H9 (cell line): ENCODE measurements at places on chromosomes 2 and 18. TPM values are rescaled to one million over a fixed set of nuclear protein-coding genes. Genes with fewer than 3 reads are reported as not detected.

The DLX2 gene
- 0.42 TPM in 1 of 2 replicates, not detected in the other for total RNA-seq

The RGPD3 gene
- total RNA-seq, result 0.15 and 0.22 TPM in 2 replicates

The EPB41L3 gene
- 14.3 and 16.1 TPM in 2 replicates for total RNA-seq

The CLIP4 gene
- 0.66 and 0.77 TPM in 2 replicates for total RNA-seq

The ATOH8 gene
- 0.20 and 0.22 TPM in 2 replicates for total RNA-seq

The SCN9A gene
- total RNA-seq, result 1.1 and 1.3 TPM in 2 replicates

The RIF1 gene
- total RNA-seq, result 118 and 123 TPM in 2 replicates

The IFIH1 gene
- total RNA-seq, result 0.81 and 1.1 TPM in 2 replicates

The ATG16L1 gene
- total RNA-seq, result 39.3 and 42.0 TPM in 2 replicates

The RESP18 gene
- total RNA-seq, result not detected in 2 replicates

The IL18RAP gene
- not detected in 2 replicates for total RNA-seq

The ITGA4 gene
- 1.3 and 1.5 TPM in 2 replicates for total RNA-seq

The SLC8A1 gene
- 1.7 and 1.9 TPM in 2 replicates for total RNA-seq

The G6PC2 gene
- total RNA-seq, result not detected in 2 replicates

The ST6GAL2 gene
- 7.6 and 7.8 TPM in 2 replicates for total RNA-seq

The MAPK4 gene
- 1.6 and 1.9 TPM in 2 replicates for total RNA-seq

The C18orf54 gene
- total RNA-seq, result 21.6 and 23.2 TPM in 2 replicates

The ALPP gene
- 0.15 and 0.20 TPM in 2 replicates for total RNA-seq

The FBXO11 gene
- 66.1 and 68.8 TPM in 2 replicates for total RNA-seq

The ZNF397 gene
- total RNA-seq, result 35.3 TPM in 2 replicates

The POTEI gene
- 0.99 and 1.2 TPM in 2 replicates for total RNA-seq

The TMBIM1 gene
- 17.4 and 20.1 TPM in 2 replicates for total RNA-seq

The SERPINB5 gene
- total RNA-seq, result 0.20 TPM in 1 of 2 replicates, not detected in the other

The ERBB4 gene
- total RNA-seq, result 0.04 and 0.22 TPM in 2 replicates

The LYG2 gene
- total RNA-seq, result 0.29 TPM in 1 of 2 replicates, not detected in the other

The RND3 gene
- 62.6 and 68.3 TPM in 2 replicates for total RNA-seq

The PELI1 gene
- total RNA-seq, result 61.0 and 65.1 TPM in 2 replicates

The LONRF2 gene
- total RNA-seq, result 2.4 and 2.7 TPM in 2 replicates

The FBXO48 gene
- 1.3 and 1.4 TPM in 2 replicates for total RNA-seq
